ENCODE measurements at places on chromosomes 6 and 20.

- no peak overlapping the region for H3K27ac ChIP-seq
- no peak for DNase-seq
- H3K4me1 ChIP-seq = no peaks in the 10 kb centered on the region
- no peaks in the 10 kb centered on the region for H3K36me3 ChIP-seq
- H3K27me3 ChIP-seq = no peaks in the 10 kb centered on the region
- no peak overlapping the region for H3K4me3 ChIP-seq
Measured at GRCh38 chr6:154602708-154603107, 92.2 kb upstream of the CNKSR3 start.

DNA sequence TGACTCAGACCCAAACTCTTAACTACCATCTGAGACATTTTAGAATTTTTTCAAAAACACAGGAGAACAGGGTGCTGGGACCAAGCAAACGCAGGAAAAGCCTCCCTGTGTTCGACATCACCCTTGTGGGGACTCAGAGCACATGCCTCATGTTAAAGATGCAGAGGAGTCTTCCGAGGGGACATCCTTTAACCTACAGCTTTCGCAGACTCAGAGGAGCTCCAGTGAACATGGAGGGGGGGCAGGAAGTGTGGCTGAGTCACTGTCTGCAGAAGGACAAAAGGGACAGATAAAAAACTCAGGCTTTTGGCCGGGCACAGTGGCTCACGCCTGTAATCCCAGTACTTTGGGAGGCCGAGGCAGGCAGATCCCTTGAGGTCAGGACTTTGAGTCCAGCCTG is 15.1 kb downstream of the BMP7 start:
- no peak overlapping the region for H3K4me3 ChIP-seq
- no peaks in the 10 kb centered on the region for H3K36me3 ChIP-seq
- H3K27me3 ChIP-seq = no peaks in the 10 kb centered on the region
- H3K4me1 ChIP-seq = peaks cover 11% of the 10 kb centered on the region

GRCh38 chr20:29689411-29690225 is 1567.8 kb upstream of the DEFB115 start:
- H3K4me1 ChIP-seq = no peaks in the 10 kb centered on the region
- DNase-seq = no peak
- H3K27me3 ChIP-seq = no peaks in the 10 kb centered on the region
- no peak overlapping the region for H3K27ac ChIP-seq
- no peak overlapping the region for H3K4me3 ChIP-seq

DNA sequence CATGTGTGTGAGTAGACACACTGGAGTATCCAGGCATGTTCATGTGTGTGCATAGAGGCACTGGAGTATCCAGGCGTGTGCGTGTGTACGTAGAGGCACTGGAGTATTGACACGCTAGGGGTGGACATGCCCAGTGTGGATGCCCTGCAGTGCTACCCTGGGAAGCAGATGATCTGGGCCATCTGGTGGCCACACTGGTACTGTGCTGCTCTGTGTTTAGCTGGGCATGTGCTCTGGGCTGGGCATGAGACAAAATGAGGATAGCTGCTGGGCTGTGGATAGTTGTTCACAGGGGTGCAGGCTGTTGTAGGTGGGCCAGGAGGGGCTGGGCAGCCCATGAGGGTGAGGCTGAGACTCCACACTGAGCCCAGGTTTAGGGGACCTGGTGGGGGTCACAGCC is 24.0 kb upstream of the NPBWR2 start:
- no peaks in the 10 kb centered on the region for H3K36me3 ChIP-seq
- H3K4me3 ChIP-seq = no peak overlapping the region
- no peak for DNase-seq
- no peak overlapping the region for H3K27ac ChIP-seq
- no peaks in the 10 kb centered on the region for H3K4me1 ChIP-seq

DNA sequence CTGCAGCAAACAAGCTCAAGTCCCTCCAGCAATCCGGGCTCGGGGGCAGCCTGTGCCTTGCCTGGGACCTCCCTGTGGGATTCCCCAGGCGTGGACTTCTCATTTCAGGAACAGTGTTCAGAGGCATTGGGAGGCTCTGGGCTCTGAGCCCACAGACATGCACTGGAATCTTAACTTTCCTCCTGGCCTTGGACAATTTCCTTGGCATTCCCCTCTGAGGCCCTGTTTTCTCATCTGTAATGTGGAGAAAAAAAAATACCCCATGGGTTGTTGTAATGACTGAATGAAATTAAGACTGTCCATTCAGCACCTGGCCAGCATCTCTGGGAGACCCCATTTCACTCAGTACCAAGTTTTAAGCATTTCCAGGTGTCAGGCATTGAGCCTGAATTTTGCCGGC is 17.6 kb downstream of the BPIFB4 start:
- DNase-seq = no peak
- no peaks in the 10 kb centered on the region for H3K36me3 ChIP-seq
- no peak overlapping the region for H3K27ac ChIP-seq
- H3K4me1 ChIP-seq = no peaks in the 10 kb centered on the region
- H3K4me3 ChIP-seq = no peak overlapping the region

DNA sequence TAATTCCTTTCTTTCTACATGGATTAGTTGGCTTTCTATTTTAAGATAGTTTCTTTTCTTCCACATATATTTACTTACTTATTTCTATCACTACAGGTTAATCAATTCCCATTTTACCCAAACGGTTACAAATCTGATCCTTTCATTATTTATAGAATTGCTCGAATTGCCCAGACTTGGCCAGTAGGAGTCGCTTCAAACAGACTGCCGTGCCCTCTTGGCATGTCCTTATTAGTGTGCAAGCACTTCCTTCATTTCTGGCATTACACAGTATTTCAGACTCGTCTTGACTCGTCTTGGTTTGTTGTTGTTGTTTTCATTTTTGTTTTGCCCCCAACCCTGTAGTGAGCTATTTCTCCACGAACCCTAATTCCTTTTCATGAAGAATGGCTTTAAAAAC is 74.6 kb downstream of the SAMD3 start:
- H3K27me3 ChIP-seq = no peaks in the 10 kb centered on the region
- H3K4me3 ChIP-seq = no peak overlapping the region
- H3K27ac ChIP-seq = no peak overlapping the region
- no peaks in the 10 kb centered on the region for H3K4me1 ChIP-seq

DNA sequence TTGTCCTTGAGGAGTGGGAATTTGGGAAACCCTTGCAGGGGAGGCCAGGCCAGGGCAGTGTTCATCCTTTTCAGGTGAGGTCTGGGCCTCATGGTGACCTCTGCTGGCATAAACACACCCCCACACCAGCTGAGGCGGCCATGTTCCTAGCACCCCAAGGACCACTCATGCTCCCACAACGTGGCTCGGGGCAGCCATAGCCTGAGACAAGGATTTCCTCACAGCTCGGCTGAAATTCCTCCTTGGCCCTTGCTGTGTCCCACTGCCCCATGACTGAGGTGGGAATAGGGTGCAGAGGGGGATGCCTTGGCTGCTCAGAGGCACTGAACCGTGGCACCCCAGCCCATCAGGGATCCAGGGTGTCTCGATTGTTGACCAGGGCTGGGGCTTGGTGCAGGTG is 27.3 kb upstream of the SPDEF start:
- H3K27ac ChIP-seq = no peak overlapping the region
- DNase-seq = no peak
- H3K4me1 ChIP-seq = peaks cover 20% of the 10 kb centered on the region
- no peaks in the 10 kb centered on the region for H3K27me3 ChIP-seq

DNA sequence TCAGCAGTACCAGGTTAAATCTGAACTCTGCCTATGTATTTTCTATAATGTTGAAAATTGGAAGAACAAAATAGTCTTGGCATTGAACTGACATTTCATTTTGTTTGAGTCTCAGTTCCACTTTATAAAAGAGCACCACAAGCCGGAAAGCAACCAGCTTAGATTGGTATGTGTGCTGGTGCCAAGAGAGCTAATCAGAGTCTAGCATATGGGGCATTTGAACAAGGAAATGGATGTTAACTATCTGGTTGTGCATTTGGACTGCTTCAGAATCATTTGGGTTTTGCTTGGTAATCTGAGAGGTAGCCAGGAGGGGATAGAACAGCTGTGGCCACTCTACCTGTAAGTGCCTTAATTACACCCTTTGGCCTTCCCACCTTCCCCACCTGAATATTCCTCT is 184.8 kb downstream of the GRIK2 start:
- H3K36me3 ChIP-seq = no peaks in the 10 kb centered on the region
- no peaks in the 10 kb centered on the region for H3K4me1 ChIP-seq
- no peaks in the 10 kb centered on the region for H3K27me3 ChIP-seq
- no peak for DNase-seq
- no peak overlapping the region for H3K4me3 ChIP-seq
